Chondrocyte (in vitro differentiated cells): ENCODE measurements at places on chromosomes 7 and 10. TPM values are rescaled to one million over a fixed set of nuclear protein-coding genes. Genes with fewer than 3 reads are reported as not detected.
A peak's percentile ranks its signal among the peaks of the same experiment; 100 is the strongest.

The PILRA gene
- 0.60 to 0.92 TPM (median 0.62 TPM) in 3 replicates for total RNA-seq

The MYL7 gene
- not detected in 3 replicates for total RNA-seq

- no peak overlapping the region for H3K27ac ChIP-seq
- H3K4me3 ChIP-seq, result no peak overlapping the region
- DNase-seq, result no peak
- no peaks in the 10 kb centered on the region for H3K27me3 ChIP-seq
- no peaks in the 10 kb centered on the region for H3K36me3 ChIP-seq
Observed at GRCh38 chr10:5659702-5660528, 6.5 kb downstream of the ASB13 start.

GRCh38 chr7:158414002-158414401 lies 173.6 kb downstream of the PTPRN2 start:
- peak; percentile 42 for DNase-seq
- no peaks in the 10 kb centered on the region for H3K36me3 ChIP-seq
- H3K27ac ChIP-seq, result no peak overlapping the region
- no peaks in the 10 kb centered on the region for H3K4me1 ChIP-seq

DNA sequence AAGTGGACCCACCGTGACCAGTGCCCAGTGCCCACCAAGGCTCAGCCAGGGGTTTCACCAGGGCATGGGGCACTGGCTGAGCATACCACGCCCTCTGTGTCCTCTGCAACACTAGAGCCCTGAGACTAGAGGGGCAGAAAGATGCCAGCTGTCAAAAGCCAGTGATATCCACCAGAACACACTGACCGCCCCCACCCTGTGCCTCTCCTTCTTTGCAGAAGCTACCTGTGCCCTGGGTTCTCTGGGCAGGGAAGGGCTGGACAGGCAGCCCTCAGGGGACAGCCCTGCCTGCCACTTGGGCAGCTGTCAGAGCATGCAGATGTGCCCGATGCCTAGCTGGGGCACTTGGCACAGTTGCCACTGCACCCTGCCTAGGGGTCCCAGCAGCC lies 494 bp downstream of the VSIR start:
- H3K27ac ChIP-seq, result no peak overlapping the region
- H3K36me3 ChIP-seq, result no peaks in the 10 kb centered on the region
- no peak for DNase-seq
- peaks cover 17% of the 10 kb centered on the region for H3K4me1 ChIP-seq

DNA sequence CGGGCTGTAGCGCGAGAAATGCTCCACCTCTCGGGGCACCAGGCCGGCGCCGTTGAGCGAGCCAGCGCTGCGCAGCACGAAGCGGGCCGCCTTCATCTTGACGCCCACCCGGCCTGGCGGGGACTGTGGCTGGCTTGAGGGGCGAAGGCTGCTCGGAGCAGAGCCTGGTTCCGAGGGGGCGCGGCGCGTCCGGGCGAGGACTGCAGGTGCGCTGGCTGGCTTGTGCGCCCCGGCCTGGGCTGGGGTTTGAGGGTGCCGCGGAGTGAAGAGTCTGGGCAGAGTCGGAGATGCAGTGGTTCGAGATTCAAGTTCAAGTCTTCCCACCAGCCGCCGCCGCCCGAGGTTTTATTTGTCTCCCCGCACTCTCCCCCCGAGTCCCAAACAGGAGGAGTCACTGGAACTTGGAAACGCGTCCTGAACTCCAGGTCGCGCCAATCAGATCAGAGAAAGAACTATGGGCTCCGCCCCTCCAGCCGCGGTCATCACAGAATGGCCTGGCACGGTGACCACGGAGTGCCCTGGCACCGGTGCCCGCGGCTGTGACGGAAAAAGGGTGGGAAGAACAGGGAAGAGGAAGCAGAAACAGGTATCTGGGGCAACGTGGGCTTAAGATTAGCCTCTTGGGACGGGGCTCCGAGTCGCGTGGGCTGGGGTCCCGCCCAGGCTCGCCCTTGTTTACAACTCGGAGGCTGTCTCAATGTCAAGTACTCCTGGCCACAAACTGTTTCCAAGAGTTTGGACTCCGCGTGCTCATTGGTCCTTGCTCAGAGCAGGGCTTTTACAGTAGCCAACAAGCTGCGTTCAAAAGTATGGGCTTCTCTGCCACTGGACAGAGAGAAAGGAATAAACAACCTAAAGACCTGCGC lies at the start of gene PDK4:
Gene PDK4, minus strand, starts transcription at position 319 of the 866 bp plus-strand sequence. Its CDS starts 223 bp downstream, at position 96.
- H3K4me3 ChIP-seq, result peak within 1 kb of the TSS; percentile 97
- DNase-seq, result no peak
